ENCODE measurements at places on chromosomes 2 and 18.

DNA sequence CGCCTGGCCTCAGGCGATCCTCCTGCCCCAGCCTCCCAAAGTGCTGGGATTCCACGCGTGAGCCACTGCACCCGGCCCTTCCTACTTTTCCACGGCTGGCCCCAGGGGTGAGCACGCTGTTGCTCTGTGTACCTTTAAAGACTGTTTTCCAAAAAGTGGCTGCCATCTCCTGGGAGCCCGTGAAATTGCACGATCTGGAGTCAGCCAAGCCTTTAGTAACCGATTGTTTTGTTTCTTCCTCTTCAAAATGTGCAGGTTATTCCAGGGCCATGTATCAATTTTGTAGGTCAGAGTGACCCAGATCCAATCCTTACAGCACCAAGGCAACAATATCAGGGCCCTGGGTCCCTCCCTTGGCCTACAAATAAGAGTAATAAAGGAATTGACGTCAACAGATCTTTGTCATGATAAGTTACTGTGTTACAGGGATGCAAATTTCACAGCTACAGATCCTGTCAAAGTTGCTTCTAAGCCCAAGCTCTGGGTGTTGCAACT is 135.6 kb upstream of the ZNF236 start:
- no peak for DNase-seq

GRCh38 chr2:109030870-109031475 is 42.0 kb upstream of the EDAR start:
- DNase-seq, result no peak

GRCh38 chr2:137659616-137660015 is 304.7 kb upstream of the HNMT start:
- no peak for DNase-seq

GRCh38 chr2:61640406-61640805 is 102.2 kb upstream of the XPO1 start:
- no peak for DNase-seq

DNA sequence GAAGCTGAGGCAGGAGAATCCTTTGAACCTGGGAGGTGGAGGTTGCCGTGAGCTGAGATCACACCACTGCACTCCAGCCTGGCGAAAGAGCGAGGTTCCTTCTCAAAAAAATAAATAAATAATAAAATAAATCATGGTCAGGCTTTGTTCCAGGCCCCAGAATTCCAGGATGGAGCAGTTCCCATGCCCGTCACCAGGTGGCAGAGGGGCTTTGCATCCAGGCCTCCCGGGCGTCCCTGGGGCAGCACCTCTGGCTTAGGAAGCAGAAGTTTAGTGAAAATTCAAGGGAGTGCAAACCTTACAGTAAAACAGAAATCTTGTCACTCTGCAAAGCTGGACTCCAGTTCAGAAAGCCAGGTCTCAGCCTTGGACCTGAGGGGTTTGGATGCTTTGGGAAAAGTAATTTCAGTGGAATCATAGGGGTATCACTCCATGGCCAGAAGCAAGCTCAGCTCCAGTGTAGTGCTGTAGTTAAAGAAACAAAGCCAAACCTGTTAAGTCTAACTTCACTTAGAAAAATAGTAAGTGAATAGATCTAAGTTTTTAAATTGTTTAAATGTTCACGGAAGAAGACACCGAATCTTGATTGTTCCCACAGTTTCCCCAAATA is 512.7 kb downstream of the CMPK2 start:
- no peak for DNase-seq

DNA sequence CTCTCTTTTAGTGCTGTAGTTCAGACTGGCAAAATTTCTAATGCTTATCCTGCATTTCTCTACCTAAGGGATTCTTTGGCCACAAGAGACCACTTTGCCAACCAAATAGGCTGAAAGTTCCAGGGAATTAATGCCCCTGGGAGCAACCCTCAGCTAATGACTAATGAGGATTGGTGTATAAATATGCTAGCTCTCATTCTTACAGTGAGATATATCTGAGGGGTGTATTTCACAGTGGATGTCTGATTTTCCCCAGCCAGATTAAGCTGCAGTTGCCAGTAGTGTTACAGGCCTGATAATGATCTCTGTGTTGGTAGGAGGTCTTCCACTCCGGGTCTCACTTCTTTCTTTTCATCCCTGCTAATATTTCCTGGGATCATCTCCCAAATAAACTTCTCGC is 90.4 kb downstream of the GULP1 start:
- no peak for DNase-seq

DNA sequence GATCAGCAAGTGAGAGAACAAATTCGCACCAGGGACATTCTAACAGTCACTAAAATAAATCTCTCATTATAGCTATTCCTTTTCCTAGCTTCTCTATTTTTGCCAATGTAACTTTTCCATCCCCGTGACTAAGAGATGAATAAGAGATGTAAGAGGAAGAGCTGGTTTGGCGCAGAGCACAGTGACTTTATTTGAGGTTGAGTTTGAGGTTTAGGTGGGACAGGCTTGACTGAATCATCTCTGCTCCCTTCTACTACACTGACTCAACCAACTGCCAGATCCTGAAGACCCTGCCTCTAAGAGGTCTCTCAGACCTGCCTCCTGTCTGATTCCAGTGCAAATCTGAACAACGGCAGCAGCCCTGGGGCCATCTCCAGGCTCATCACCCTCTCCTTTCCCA is 28.0 kb downstream of the RFX8 start:
- no peak for DNase-seq

DNA sequence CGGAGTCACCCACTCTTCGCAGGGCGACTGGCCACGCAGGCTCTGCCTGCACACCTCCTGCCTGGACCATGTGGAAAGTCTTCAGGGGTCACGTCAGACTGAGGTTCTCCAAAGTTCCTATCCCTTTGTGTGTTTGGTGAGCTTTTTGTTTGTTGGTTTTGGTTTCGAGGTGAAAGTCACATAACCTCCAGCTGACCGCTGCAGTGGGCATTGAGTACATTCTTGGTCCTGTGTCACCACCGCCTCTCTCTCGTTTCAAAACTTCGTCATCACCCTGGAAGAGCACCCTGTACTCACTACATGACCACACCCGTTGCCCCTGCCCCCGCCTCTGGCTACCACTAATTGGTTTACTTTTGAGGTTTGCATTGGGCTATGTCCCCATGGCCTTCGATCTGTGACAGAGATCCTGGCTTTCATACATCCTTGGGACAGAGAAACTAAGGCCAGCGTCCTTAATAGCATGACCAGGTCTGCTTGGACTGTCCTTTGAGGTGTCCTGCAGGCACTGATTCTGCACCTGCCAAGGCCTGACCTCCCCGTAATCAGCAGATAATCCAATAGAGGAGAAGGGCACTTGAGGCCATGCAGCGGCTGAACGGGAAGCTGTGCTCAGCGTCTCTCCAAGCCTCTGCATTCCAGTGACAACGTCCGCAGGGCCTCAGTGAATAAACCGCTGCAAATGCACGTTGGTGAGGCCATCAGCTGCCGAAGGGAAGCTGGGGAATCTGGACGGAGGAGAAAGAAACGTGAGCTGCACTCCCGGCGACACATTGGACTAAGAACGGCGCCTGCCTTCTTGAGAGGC is 46.8 kb downstream of the SH3BP4 start:
- DNase-seq, result no peak

DNA sequence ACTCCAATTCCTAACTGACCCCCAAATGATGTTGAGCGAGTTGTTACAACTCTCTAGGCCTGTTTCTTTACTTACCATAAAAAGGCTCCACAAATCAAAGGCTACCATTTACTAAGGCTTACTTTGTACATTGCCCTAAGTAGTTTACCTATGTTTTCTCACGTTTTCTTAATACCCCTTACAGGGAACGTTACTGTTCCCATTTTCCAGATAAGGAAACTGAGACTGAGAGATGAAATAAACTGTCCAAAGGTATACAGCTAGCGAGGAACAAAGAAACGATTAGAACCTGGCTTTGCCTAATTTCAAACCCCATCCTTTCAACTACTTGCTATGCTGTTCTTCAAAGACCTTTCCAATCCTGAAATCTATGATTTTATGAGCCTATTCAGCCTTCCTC is 74.8 kb upstream of the SPTBN1 start:
- DNase-seq, result no peak

- no peak for DNase-seq
These were observed 194.9 kb downstream of the RIT2 start for GRCh38 chr18:42920621-42921020.

DNA sequence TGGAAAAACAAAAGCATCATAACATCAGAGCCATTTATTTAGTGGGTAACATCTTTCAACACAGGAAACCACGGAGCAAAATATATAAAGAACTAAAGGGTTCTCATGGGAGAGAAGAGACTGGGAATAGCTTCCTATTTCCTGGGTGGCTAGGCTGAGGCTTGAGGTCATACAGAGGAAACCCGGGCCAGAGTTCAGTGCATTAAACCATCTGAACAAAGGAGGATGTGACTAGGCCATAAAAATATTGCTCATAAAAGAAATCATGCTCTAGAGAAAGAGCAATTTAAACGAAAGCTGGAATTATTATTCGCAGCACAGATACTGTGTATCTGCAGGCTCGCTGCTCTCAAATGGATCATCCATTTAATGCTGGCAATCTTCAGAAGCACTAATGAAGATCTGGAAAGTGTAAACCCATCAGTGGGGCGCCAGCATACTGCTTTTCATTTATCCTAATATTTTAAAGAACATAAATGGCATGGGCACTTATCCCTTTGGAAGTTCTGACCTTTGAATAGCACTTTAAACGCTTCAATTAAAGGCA is 83.3 kb downstream of the GALNT14 start:
- DNase-seq, result no peak

- no peak for DNase-seq
These were observed 4.5 kb downstream of the NDUFV2 start for GRCh38 chr18:9106800-9107584.

DNA sequence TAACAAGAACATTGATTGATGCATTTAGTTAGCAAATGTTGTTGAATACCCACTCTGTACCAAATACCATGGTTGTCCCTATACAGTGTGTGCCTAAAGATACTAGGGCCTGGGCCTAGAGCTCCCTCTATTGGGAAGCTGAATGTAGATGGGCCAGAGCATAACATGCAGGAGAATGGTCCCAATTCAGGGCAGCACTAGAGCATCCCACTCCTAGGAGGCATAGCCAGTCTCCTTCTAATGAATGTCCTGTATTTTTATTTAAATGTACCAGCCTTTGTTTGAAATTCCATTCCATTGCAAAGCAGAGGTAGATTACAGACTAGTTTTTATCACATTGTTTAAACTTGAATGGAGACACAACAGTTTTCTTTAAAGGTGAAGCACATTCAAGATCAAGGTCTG is 90.6 kb downstream of the FEZ2 start:
- DNase-seq, result no peak

- DNase-seq, result no peak
These were observed 136.9 kb downstream of the SH3RF3 start for GRCh38 chr2:109265953-109266352.

- no peak for DNase-seq
These were observed 50.0 kb downstream of the LPIN1 start for GRCh38 chr2:11796190-11797171.

GRCh38 chr2:140855471-140855870 is 1275.3 kb downstream of the LRP1B start:
- DNase-seq, result no peak

GRCh38 chr2:238921259-238921658 is 73.4 kb downstream of the TWIST2 start:
- no peak for DNase-seq

DNA sequence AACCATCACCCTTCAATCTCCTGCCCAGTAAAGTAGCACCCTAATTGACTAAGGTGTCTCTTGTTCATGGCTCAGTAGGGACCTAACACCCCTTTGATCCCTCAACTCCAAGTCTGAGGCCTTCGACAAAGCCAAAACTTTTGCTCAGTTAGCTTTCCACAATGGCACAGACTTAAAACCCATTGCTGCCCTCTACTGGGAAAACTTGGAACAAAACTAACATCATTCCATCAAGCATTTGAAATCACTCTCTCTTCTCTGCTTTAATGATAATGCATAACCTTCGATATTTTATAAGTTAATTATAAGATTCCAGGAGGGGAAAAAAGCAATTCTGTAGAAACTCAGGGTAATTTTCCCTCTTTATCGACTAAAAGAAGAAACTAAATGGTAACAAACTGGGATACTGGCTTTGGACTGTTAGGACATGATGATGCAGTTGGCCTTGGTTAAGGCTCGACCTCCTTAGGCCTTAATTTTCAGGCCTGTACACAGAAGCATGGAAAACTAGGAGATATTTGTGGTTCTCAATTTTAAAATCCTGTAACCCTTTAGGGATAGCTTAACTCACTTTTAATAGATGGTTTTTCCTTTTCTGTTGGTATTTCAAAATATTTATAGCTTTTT is 127.8 kb downstream of the STK39 start:
- no peak for DNase-seq

- peak; percentile 75 for DNase-seq
These were observed 185.9 kb downstream of the MTX2 start for GRCh38 chr2:176454893-176455815.

GRCh38 chr2:161036926-161037325 is 123.3 kb upstream of the TANK start:
- no peak for DNase-seq

GRCh38 chr2:26243470-26244308 is 743 bp downstream of the HADHA start:
- DNase-seq, result no peak

GRCh38 chr2:25215232-25215631 is 46.9 kb upstream of the POMC start:
- no peak for DNase-seq

- no peak for DNase-seq
These were observed 266.3 kb upstream of the LYPD1 start for GRCh38 chr2:132936261-132936660.

DNA sequence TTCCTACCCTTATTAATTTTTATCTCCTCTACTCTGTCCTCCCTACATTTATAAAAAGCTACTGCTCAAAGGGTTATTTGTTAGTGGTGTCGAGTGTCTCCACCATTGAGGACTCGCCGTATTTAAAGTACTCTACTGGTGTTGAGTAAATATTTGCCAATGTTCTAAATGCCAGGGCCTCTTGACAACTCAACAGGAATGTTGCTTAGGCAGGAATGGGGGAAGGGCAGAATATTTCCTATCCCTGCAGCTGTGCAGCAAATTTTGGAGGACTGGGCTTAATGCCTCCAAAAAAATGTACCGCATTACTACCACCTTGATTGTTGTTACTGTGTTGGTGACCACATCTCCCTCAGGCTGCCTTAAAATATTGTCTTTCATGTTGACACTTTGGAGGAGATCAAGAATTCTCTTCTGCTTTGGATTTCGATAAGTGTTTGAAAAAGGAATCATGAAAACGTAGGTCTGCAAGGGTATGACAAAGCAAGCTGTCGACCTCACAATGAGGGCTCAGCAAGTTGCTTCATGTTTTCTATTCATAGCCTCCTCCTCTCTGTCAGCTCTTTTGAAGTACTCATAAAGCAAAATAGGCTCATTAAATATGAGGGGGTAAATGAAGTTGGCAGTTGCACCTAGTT is 84.3 kb downstream of the EFEMP1 start:
- DNase-seq, result no peak

- no peak for DNase-seq
These were observed 21.0 kb downstream of the C1QL2 start for GRCh38 chr2:119137502-119137901.

- DNase-seq, result no peak
These were observed 44.7 kb upstream of the SH3RF3 start for GRCh38 chr2:109084341-109084740.

GRCh38 chr2:220144411-220144810 is 517.0 kb downstream of the SLC4A3 start:
- DNase-seq, result no peak

Measured in activated CD8-positive, alpha-beta memory T cell treated with anti-CD3 and anti-CD28 coated beads for 1 hour (primary cell).